ENCODE measurements at places on chromosomes 1 and 21. TPM values are rescaled to one million over a fixed set of nuclear protein-coding genes. Genes with fewer than 3 reads are reported as not detected.

FCRLB gene
- 0.66 TPM for total RNA-seq

ADAM30 gene
- total RNA-seq, result not detected

DPH5 gene
- total RNA-seq, result 17.0 TPM

SLC35D1 gene
- 14.1 TPM for total RNA-seq

WNT3A gene
- not detected for total RNA-seq

PADI4 gene
- total RNA-seq, result 2.1 TPM

VANGL2 gene
- 1.3 TPM for total RNA-seq

ZMYND12 gene
- 1.1 TPM for total RNA-seq

GRCh38 chr21:34335316-34335715 is 28.5 kb upstream of the KCNE2 start:
- H3K4me3 ChIP-seq, result no peak overlapping the region
- H3K27me3 ChIP-seq, result no peaks in the 10 kb centered on the region
- no peaks in the 10 kb centered on the region for H3K36me3 ChIP-seq
- no peak for DNase-seq

DNA sequence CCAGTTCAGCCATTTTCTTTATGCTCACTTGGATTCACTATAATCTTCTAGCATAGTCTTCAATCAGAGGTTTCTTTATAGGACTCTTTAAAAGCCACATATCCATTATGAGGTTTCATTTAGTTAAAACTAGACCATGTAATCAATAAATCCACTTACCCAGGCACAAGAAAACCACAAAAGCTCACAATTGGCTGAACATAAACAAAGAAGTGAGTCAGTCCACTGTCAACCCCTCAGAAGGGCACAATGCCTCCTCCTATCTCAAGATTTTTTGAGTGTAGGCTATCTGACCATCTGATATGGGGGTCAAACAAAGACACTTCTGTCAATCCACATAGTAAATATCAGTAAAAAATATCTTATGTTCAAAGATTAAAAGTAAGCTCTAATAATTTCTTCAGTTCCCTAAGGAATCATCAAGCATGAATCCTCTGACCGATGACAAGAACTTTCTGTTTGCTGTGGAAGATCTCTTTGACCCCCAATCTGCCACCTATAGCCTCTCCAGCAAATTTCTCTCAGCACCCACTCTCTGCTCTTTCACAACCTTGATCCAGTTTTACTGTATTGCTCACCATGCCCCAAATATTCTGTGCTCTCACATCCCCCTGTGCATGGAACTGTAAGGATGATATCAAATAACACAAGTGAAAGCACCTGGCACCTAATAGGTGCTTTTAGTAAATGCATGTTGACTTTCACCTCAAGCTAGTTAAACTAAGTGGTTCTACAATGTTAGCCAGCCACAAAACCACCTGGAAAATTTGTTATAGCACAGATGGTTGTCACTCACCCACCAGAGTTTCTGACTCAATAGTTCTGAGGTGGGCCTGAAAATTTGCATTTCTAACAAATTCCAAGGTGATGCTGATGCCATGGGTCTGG is 16.7 kb downstream of the RAB3B start:
- H3K36me3 ChIP-seq, result no peaks in the 10 kb centered on the region
- H3K27ac ChIP-seq, result no peak overlapping the region
- no peak overlapping the region for H3K4me3 ChIP-seq
- no peaks in the 10 kb centered on the region for H3K27me3 ChIP-seq
- no peak for DNase-seq

- no peak overlapping the region for H3K4me3 ChIP-seq
- no peak overlapping the region for H3K27ac ChIP-seq
Observed at GRCh38 chr1:35129080-35129479, 49.9 kb downstream of the ZMYM1 start.

DNA sequence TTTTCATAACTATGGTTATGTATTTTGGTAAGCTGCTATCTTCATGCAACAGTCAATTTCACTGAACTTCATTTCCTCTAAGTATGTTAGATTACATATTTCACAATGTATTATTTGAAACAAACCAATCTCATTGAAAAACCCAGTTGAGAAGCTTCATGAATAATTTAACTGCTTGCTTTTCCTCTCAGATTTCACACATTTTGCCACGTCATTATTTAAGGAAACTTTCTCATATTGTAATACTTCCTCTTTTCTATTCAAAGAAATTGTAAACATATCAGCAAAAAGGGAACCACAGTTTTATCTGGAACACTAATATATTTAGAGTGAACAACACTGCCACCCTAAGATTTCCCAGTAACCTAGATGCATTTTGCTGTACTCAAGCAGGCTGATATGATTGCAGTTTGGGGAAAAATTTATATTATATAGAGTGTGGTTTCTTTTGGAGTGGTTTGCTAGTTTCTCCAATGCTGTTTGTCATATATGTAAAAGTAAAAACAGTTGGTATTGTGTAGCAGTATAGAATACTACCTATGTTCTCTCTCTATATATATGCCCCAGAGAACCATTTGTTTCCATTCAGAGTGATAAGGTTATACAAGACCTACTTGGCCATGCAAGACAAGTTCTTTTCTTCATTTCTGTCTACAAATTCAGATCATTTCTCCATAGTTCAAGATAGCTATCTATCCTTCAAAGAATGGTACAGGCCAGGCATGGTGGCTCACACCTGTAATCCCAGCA is 28.4 kb upstream of the AHCTF1 start:
- DNase-seq, result no peak
- H3K27ac ChIP-seq, result no peak overlapping the region
- H3K4me1 ChIP-seq, result no peaks in the 10 kb centered on the region
- no peaks in the 10 kb centered on the region for H3K27me3 ChIP-seq
- H3K4me3 ChIP-seq, result no peak overlapping the region
- H3K36me3 ChIP-seq, result no peaks in the 10 kb centered on the region

GRCh38 chr1:46456411-46456963 is 33.1 kb upstream of the DMBX1 start:
- H3K27ac ChIP-seq, result no peak overlapping the region
- no peak for DNase-seq
- H3K27me3 ChIP-seq, result no peaks in the 10 kb centered on the region

DNA sequence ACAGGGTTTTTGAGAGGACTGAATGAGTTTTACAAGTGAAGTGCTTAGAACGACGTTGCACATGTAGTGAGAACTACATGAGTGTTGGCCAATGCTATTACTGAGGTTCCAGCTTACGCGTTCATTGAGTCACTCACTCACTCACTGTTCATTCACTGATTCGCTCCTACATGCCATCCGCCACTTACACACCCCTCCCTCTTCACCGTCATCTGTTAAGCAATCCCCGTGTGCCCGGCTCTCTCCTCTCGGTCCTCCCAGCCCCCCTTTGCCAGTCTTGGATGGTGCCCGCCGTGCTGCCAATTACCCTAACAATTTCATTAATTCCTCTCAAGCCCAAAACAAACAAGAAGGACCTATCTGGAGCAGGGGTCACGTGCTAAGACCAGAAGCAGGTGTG is 27.3 kb upstream of the EPHA2 start:
- DNase-seq, result no peak
- no peaks in the 10 kb centered on the region for H3K36me3 ChIP-seq
- peaks cover 3% of the 10 kb centered on the region for H3K4me1 ChIP-seq
- no peak overlapping the region for H3K27ac ChIP-seq

DNA sequence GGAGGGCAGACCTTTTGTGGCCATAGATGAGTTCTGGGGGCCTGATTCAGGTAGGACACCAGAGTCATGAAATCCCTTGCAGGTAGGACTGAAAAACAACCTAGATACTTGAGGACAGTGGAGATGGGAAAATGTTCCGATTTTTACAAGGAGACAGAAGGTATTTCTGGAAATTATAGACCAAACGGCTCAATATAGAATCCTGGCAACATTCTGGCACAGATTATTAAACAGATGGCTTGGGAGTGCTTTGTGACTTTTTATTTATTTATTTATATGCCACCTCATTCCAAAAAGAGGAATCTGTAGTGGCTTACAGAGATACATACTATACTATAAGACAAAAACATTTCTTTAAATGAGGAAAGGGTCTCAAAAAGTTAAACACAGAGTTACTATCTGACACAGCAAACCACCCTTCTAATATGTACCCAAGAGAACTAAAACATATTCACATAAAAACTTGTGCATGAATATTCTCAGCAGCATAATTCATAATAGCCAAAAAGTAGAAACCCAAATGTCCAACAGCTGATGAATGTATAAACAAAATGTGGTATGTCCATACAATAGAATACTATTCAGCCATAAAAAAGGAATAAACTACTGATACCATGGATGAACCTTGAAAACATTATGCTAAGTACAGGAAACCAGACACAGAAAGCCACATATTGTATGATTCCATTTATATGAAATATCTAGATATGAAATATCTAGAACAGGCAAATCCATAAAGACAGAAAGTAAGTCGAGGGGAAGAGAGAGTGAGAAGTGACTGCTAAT is 49.8 kb downstream of the CDK18 start:
- H3K27me3 ChIP-seq, result peaks cover 2% of the 10 kb centered on the region
- H3K36me3 ChIP-seq, result no peaks in the 10 kb centered on the region
- no peak for DNase-seq
- no peak overlapping the region for H3K4me3 ChIP-seq

- H3K36me3 ChIP-seq, result no peaks in the 10 kb centered on the region
- H3K4me3 ChIP-seq, result peak overlapping the region; percentile 92
- peak; percentile 86 for DNase-seq
Observed at GRCh38 chr1:212608959-212609700, 569 bp downstream of the ATF3 start.

DNA sequence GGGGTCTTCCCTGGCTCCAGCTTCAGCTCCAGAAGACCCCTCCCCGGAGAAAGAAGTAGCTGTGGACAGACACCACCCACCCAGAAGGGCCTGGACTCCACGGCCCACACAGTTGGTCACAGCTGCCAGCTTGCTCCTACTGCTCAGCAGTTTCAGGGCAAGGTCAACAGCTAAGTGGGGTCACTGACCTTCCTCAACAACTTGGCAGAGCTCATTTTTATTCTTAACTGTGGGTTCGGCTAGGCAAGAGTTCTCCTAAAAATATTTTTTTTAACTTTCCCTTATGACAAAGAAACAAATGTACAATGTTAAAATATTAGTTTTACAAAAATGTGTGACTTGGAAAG is 41.9 kb downstream of the CTNNBIP1 start:
- H3K4me1 ChIP-seq, result no peaks in the 10 kb centered on the region
- H3K36me3 ChIP-seq, result no peaks in the 10 kb centered on the region
- H3K4me3 ChIP-seq, result no peak overlapping the region
- H3K27me3 ChIP-seq, result no peaks in the 10 kb centered on the region

DNA sequence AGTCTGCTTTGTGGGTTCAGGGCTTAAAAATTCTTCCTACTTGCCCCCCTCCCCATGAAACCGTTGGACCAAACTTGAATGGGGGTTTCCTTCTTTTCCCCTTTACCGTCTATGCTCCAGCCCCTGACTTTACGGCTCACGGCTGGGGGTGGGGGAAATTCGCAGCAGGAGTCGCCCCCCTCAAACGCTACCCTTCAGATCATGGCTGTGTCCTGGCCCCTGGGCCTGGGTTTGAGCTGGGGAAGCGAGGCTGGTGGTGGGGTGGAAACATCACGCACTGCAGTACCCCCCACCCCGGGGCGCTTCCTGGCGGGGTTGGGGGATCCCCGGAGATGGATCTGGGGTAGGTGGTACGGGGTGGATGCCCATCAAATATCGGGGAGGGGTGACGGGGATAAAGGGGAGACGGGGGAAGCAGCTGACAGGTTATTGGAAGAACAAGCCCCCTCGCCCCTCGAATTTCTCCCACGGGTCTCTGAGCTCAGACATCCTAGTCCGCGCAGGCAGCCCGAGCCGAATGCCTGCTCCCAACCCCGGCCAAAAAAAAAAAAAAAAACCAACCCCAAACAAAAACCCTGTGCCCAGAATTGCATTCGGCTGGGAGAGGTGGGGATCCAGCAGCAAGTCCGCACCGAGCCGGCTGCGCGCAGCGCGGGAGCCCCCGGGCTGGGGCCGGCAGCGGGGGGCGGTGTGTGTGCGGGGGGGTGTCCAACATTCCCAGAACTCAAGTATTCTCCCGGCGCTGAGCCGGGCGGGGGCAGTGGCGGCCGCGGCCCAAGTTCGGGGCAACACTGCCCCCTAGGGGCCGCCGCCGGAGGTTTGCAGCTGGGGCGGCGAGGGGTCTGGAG is 59.0 kb upstream of the ACOT11 start:
- peak overlapping the region; percentile 81 for H3K4me3 ChIP-seq
- peak; percentile 94 for DNase-seq
- peak overlapping the region; percentile 95 for H3K27ac ChIP-seq
- H3K27me3 ChIP-seq, result no peaks in the 10 kb centered on the region
- no peaks in the 10 kb centered on the region for H3K4me1 ChIP-seq

- H3K27me3 ChIP-seq, result no peaks in the 10 kb centered on the region
- no peaks in the 10 kb centered on the region for H3K36me3 ChIP-seq
- no peak for DNase-seq
- H3K4me3 ChIP-seq, result no peak overlapping the region
- H3K4me1 ChIP-seq, result no peaks in the 10 kb centered on the region
Observed at GRCh38 chr1:116817582-116818064, 63.4 kb downstream of the CD2 start.

- H3K4me1 ChIP-seq, result no peaks in the 10 kb centered on the region
- H3K4me3 ChIP-seq, result no peak overlapping the region
- H3K27me3 ChIP-seq, result no peaks in the 10 kb centered on the region
- no peaks in the 10 kb centered on the region for H3K36me3 ChIP-seq
- no peak for DNase-seq
- no peak overlapping the region for H3K27ac ChIP-seq
Observed at GRCh38 chr1:225476538-225476988, 48.7 kb upstream of the LBR start.

DNA sequence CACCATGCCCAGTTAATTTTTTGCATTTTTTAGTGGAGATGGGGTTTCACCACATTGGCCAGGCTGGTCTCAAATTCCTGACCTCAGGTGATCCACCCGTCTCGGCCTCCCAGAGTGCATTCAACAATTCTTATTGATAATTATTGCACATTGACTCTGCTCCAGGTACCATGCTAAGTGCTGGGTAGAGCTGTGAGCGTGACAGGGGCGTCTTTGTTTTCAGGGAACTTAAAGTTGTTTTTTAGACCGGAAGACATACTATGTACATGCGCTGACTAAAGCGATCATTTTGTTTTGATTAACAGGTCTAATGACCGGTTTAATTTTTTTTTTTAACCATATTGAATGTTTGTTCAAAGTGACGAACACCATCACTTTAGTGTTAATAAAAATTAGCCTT is 4.0 kb downstream of the CD247 start:
- H3K36me3 ChIP-seq, result no peaks in the 10 kb centered on the region
- DNase-seq, result no peak
- no peaks in the 10 kb centered on the region for H3K4me1 ChIP-seq

DNA sequence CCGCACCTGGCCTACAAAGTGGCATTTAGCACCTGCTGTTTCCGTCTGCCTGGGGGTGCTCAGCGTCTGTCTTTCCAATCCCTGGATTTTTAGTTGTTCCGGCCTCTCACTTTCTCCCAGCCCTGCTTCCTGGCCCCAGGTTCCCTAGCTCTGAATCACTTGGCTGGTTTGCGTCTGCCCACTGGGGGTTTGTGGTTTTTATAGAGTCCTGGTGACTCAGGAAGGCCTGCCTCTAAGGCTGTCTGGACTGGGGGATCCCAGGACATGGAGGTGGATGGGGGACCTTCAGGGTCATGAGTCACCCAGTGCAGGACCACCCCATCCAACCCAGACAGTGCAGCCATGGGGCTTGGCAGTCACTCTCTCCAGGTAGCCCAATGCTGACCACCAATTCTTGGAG is 53.5 kb downstream of the MRPL37 start:
- no peak for DNase-seq
- no peak overlapping the region for H3K4me3 ChIP-seq
- no peaks in the 10 kb centered on the region for H3K27me3 ChIP-seq
- no peaks in the 10 kb centered on the region for H3K4me1 ChIP-seq
- H3K27ac ChIP-seq, result no peak overlapping the region
- no peaks in the 10 kb centered on the region for H3K36me3 ChIP-seq

- no peaks in the 10 kb centered on the region for H3K27me3 ChIP-seq
- no peak overlapping the region for H3K4me3 ChIP-seq
- no peaks in the 10 kb centered on the region for H3K4me1 ChIP-seq
- no peaks in the 10 kb centered on the region for H3K36me3 ChIP-seq
- H3K27ac ChIP-seq, result no peak overlapping the region
Observed at GRCh38 chr1:86527306-86527705, 19.6 kb upstream of the CLCA4 start.

All from aorta (tissue), 5 donors.